Anterior cingulate cortex (tissue), 58 donors: ENCODE measurements at places on chromosomes 1 and 21.

DNA sequence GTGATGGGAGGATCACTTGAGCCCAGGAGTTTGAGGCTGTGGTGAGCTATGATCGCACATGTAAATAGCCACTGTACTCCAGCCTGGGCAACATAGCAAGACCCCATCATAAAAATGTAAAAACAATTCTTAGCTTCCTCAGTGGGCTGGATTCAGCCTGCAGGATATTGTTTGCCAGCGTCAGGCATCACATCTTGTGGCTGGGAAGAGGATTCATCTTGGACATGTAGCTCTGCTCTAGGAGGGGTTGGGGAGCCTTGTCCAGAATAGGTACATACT lies 19.3 kb upstream of the ST3GAL3 start:
- no peak for DNase-seq

GRCh38 chr1:31757204-31757679 lies 6.9 kb downstream of the ADGRB2 start:
- DNase-seq = no peak

GRCh38 chr1:164774819-164775654 lies 216.1 kb downstream of the PBX1 start:
- no peak for DNase-seq

DNA sequence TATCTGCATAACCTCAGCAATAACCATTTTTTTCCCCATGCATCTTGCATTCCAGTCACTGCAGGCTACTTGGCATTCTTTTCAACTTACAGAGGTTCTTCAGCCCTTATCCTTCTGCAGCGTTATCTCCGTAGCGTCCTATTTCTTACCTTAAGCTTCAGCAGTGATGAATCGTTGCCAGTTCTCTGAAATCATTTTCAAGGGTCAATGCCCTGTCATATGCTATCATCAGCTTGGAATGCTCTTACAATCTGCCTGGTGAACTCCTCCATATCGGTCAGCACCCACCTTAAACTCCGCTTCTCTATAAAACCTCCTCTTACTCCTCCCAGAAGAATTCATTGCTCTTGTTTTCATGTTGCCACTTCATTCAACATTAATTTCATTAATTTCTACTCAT lies 105.1 kb upstream of the DPH5 start:
- no peak for DNase-seq

GRCh38 chr1:200294241-200294640 lies 115.6 kb downstream of the ZNF281 start:
- DNase-seq = no peak

DNA sequence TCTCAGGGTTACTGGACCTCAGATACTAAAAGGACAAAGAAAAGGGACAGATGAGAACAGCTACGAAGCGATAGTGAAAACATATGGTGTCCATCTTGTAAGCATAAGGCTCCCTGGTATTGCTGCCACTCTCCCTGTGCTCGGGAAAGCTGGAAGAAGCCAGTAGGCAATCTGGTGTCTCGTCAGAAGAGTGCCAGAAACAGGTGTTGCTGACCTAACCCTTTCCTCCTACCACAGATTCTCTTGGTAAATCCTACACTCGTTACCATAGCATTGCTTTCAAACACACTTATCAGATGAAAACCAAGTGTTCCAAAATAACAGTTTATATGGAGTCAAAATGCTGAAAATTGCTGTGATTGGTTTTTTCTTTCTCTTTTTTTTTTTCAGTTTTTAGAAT lies 146.3 kb downstream of the NRIP1 start:
- no peak for DNase-seq

DNA sequence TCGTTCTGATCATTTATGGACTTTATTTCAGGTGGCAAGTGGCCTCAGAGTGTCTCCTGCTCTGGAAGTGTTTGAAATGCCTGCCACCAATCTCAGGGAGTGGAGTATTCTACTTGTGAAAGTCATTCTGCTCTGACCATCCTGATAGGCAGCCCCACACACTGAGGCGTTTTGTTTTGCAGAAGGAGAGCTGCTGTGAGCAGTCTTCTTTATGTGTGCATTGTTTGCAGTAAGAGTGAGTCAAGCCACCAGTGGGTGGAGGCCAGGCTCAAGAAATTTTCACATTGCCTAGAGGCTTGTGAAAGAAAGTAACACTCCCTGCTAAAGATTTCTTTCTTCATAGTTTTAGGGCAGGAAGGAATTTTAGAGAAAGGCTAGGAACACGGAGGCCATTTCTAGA lies 204.4 kb downstream of the SLC35F3 start:
- DNase-seq = no peak

- no peak for DNase-seq
Observed at GRCh38 chr1:87949711-87950110, 621.0 kb downstream of the LMO4 start.

- DNase-seq = no peak
Observed at GRCh38 chr1:228317891-228318810, 88.5 kb downstream of the TRIM11 start.

DNA sequence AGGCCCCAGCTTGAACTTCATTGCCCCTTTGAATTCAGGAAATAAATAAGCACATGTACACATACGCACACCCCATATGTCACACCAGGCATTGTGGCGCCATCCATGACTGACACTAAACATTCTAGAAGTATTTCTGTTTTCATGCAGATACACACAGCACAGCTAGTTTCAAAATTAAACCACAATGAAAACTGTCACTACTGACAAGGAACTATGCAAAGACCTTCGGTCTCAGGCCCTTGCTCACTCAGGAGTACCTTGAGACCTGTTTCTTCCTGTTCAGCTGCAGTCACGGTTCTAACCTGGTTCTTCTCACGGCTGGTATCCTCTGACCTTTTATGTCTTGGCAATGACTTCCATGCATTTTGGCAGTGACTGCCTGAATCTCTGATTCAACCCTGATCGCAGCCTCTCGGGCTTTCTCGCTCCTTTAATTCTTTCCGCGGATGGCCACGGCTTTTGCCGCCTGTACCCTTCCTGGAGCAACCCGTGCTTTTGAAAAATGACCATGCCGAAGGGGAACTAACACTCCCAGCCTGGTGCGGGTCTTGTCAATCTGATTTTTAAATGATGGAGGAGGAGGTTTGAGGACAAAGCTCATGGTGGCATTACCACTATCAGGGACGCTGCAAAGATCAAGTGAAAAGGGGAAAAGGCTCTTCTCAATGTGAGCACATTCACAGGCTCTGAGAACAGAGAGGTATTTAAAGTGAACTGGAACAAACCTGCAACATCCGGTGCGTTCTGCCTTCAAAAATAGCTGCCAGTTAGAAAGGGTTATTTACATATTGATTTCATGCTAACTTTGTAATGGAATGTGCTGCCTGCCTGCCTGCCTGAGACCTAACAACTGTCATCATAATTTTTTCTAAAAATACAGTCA lies 384.6 kb downstream of the RRAGC start:
- DNase-seq = no peak

GRCh38 chr1:45141247-45142003 lies 65.0 kb downstream of the ZSWIM5 start:
- DNase-seq = no peak

- DNase-seq = no peak
Observed at GRCh38 chr1:19344372-19344810, 32.3 kb downstream of the SLC66A1 start.

GRCh38 chr1:52672946-52673345 lies 25.2 kb downstream of the COA7 start:
- no peak for DNase-seq

- no peak for DNase-seq
Observed at GRCh38 chr21:42559326-42559725, 45.7 kb downstream of the SLC37A1 start.

- DNase-seq = no peak
Observed at GRCh38 chr1:41774471-41774990, 144.2 kb downstream of the HIVEP3 start.

- no peak for DNase-seq
Observed at GRCh38 chr1:85199667-85200462, 951 bp downstream of the SYDE2 start.

DNA sequence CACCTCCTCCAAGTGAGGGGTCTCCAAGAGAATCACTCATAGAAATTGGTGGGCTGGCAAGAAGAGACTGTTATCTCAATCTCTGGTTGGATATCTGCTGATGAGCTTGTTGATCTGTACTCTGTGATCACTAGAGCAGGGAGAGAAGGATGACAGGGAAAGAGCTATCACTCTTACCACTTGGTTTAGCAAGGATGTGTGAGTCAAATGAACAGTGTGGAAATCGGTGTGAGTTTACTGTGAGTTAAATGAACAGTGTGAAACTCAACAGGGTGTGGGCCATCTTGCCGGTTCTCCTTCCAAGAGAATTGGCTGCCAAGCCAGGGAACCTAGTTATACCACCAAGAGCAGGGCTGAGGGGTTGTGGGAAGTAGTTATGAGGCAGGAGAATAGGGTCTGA lies 33.3 kb upstream of the CD1D start:
- DNase-seq = no peak

DNA sequence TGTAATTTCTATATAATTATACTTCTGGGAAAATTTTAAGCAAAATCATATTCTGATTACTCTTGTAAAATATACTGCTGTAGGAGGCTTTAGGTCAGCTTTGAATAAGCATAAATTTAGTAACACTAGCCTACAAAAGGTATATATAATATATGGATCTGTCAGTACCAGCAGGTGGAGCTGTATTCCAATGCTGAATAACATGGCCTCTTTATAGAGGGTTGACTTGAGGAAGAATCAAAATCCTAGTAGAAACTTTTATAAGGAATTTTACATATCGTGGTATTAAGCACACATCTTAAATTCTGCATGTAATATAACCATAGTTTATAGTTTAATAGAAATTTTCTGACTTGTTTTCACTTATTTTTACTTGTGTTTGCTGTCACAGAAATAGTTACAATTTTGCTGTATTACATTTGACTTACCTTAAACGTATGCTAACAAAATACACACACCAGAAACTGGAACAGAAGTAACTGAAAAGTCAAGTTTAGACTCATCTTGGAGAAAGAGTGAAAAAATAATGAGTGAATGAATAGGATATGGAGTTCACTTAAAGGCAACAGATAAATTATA lies 79.3 kb downstream of the HMCN1 start:
- DNase-seq = no peak

DNA sequence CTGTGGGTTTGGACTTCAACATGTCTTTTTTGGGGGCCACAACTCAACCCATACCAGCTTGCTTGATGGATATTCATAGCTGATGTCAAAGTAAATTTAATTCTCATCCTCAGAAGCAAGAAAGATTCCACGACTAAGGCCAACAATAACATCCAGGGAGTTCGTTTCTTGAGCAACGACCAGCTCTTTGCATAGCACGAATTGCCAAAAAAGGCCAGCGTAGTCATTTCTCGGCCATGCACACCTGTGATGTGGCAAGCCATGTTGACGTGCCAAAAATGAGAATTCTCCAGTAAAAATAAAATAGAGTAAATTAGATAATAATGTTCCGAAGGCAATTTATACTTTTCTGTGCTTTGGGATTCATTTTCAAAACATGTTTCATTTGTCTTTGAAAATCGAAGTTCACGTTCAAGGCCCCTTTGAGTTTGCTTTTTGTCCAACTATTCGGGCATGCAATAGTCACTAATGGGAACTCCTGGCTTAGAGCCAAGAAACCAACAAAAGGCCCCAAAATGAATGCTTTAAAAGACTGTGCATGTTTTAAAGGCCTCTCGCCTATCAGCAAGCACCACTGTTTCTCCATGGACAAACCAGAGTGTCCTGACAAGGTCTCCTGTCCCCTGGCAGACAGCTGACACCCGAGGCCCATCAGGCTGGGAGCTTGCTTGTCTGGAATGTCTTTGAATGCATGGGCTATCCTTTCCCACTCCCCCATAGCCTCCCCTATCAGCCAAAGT lies 14.4 kb upstream of the IGSF5 start:
- DNase-seq = no peak

GRCh38 chr1:157262422-157262821 lies 124.2 kb upstream of the ETV3 start:
- DNase-seq = no peak

DNA sequence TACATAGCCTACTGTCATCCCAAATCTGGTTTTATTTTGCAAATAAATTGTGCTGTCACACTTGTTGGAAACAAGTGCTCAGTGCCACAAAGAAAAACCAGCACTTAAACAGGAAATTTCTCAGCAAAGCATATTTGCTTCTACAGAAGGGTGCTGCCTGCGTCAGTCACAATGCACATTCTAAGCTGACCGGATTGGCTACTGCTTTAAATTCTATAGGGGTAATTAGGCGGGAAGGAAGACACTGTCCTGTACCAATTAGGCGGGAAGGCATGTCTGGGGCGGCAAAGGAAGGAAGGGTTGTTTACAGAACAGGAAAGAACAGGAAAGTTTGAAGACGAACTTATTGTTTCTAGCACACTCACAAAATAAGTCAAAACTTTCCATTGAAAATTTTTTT lies 2.8 kb downstream of the IFI16 start:
- no peak for DNase-seq

- no peak for DNase-seq
Observed at GRCh38 chr1:2130156-2130555, 64.4 kb downstream of the FAAP20 start.

GRCh38 chr1:7442036-7442435 lies 329.1 kb upstream of the VAMP3 start:
- DNase-seq = no peak

- DNase-seq = no peak
Observed at GRCh38 chr1:64601207-64601606, 131.3 kb downstream of the CACHD1 start.

DNA sequence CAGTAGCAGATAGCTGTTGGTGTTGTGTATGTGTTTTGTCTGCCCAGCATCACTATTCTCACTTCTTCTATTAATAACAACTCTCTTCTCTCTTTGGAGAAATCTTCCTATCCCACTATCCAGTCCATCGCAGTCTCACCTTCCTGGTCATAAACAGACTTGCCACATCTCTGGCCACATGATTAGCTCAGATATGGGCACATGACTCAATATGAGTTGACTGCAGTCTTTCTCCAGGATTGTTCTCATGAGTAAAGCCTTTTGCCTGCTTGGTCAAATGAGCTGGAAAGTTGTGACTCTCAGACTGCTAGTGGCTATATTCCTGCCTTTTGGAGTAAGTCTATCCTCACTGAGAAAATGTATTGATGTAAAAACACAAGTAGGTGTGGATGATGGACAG lies 32.9 kb upstream of the TADA1 start:
- DNase-seq = no peak

DNA sequence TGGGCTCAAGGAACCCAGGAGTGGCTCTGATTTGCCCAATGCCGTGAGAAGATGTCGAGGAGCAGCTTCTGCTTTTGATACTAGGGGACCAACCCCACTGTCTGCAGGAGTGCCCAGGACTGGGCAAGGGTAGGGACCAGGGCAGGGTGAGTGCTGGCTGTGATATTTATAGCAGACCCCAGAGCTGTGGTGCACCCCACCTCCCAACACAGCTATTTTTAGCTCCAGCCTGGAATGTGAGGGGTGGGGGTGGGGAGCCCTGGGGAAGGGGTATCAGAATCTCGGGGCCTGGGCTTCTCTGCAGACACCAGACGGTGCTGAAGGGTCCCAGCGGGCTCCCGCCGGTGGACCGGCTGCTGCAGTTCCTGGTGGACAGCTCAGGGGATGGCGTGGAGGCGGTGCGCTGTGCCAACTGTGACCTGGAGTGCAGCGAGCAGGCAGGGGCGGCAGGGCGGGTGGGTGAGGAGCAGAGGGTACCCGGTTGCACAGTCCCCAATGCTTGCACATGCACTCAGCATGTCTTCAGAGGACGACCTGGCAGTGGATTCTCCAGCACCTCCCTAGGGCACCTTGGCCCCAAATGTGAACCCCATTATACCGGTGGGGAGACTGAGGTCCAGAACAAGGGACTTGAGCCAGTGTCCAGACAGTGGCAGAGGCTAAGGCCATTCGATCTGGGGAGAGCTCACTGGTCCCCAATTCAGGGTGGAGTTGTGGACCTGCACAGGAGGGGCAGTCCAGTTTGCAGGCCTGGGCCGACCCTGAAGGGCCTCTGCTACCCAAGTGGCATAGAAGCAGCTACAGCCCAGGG lies 1.4 kb downstream of the RNF207 start:
- DNase-seq = no peak
